Skin of body (tissue), 3 donors: ENCODE measurements at places on chromosomes 13 and 19. TPM values are rescaled to one million over a fixed set of nuclear protein-coding genes. Genes with fewer than 3 reads are reported as not detected.
A peak's percentile ranks its signal among the peaks of the same experiment; 100 is the strongest.

DNA sequence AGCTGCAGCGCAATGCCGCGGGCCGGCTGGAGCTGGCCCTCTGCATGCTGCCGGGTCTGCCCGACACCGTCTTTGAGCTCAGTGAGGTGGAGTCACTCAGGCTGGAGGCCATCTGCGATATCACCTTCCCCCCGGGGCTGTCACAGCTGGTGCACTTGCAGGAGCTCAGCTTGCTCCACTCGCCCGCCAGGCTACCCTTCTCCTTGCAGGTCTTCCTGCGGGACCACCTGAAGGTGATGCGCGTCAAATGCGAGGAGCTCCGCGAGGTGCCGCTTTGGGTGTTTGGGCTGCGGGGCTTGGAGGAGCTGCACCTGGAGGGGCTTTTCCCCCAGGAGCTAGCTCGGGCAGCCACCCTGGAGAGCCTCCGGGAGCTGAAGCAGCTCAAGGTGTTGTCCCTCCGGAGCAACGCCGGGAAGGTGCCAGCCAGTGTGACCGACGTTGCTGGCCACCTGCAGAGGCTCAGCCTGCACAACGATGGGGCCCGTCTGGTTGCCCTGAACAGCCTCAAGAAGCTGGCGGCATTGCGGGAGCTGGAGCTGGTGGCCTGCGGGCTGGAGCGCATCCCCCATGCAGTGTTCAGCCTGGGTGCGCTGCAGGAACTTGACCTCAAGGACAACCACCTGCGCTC, 3.8 kb upstream of the MAP2K7 start:
- no peak for DNase-seq

SLC17A7 gene
- 0.59 TPM for total RNA-seq

- no peak for DNase-seq
Measured at GRCh38 chr13:85590231-85590931, 208.8 kb downstream of the SLITRK6 start.

DNA sequence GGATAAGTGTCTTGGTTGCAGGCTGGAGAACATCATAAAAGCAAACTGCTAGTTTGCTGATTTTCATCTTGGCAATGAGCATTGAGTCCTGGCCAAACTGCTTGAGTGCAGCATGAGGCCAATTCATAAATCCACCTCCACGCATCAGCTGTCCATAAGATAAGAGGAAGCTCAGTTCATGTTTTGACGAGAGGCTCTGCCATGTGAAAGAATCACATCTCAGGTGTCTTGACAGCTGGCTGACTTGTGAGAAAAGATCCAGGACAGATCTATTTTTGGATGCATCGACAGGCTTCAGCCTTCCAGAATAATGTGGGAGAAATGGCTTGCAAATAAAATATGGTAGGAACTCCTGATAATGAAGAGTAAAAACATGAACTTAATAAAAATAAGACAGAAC, 5.4 kb upstream of the ZNF682 start:
- DNase-seq, result no peak

- DNase-seq, result no peak
Measured at GRCh38 chr19:13693889-13694288, 70.4 kb upstream of the MRI1 start.

FUT3 gene
- 0.30 TPM for total RNA-seq

STARD13 gene
- 38.7 TPM for total RNA-seq

- peak; percentile 29 for DNase-seq
Measured at GRCh38 chr13:81779876-81780275, 1439.0 kb upstream of the SPRY2 start.

- DNase-seq, result no peak
Measured at GRCh38 chr13:20231839-20232555, at the start of gene GJB6. Gene GJB6 (minus strand): TSS chr13:20232319. CDS start chr13:20223480, 8,839 bp downstream.

DNA sequence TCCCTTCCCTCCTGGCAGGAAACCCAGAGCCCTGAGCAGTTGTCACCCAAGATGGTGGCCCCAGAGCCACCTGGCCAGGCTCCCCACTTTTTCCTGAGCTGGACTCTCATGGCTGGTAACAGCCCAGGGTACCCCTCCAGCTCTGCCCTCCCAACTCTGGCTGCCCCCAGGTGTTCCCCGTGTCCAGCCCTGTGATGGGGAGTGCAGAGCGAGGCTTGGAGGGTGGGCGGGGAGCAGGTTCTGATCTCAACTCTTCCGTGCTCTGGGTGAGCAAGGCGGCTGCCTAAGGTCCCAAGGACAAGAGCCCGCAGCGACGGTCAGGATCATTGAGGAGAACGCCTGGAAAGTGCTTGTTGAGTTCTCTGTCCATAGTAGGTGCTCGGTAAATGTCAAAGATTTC, 54.7 kb upstream of the GAS6 start:
- no peak for DNase-seq

DNA sequence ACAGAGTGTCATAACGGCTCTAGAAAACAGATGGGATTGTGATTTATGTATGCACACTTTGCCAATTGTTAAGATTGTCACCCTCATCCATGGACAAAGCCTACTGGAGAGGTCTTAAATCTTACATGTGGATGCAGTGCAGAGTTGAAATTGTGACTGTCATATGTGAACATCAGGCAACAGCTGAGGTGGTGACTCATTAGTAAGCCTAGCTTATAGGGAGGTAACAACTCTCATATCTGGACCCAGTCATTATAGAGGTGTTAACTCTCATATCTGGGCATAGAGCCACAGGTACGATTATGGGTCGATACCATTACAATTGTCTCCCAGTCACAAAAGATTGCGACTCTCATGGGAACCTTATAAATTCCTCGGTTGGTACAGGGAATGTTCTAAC, 29.8 kb upstream of the ZNF254 start:
- no peak for DNase-seq

DNA sequence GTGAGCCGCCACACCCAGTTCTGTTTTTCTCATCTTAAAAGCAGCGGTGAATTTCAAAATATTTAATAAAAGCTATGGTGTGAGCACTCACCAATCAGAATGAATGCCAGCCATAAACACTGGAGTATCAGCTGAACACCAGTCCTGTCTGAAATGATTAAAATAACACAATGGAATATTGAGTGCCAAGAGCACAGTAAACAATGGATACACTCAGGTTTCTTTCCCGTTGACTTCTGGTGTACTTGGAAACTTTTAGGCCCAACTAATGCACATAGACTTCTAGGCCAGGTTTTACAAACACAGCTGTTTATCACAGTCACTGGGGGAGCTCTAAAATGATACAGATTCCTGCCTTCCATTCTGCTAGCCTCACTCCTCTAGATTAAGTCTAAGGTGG, 68.3 kb downstream of the SLC6A16 start:
- no peak for DNase-seq

- no peak for DNase-seq
Measured at GRCh38 chr19:54160182-54160811, 776 bp upstream of the LENG1 start.

DNA sequence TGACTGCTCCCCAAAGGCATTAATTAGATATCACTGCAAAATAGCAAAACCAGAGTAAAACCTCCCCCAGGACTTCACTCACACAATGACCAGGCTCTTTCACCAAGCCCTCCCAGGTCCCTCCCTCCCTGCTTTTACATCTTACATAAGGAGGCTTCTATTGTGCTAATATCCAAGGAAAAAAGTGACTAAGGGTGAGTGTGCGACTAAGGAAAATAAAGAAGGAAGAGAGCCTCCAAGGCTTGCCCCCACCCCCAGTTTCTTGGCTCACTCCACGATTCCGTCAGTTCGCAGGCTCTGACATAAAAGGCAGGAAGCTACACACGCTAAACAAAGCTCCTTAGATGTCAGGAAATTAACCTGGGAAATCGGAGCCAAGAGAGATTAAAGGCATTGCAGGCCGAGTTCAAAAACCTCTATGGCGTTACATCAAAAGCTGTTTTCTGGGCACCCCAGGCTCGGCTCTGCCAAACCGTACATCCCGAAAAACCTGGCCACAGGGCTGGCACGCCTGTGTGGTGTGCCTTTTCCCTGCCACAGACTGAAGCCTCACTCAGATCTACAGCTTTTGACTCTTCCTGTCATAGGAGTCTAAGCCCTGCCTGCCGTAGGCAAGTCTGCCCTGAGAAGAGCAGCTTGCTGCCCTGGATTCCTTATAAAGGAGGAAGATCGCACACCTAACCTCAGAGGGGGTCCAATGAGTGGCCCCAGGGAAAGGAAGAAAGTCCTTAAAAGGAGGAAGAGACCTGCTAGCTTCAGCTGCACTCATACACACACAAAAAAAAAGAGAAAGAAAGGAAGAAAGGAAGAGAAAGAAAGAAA, 67.0 kb upstream of the SERP2 start:
- peak; percentile 46 for DNase-seq

ELSPBP1 gene
- not detected for total RNA-seq
